ENCODE measurements at places on chromosomes 1 and 21.
A peak's percentile ranks its signal among the peaks of the same experiment; 100 is the strongest.

- peak; percentile 89 for DNase-seq
Observed at GRCh38 chr1:205977402-205978014, 25.7 kb downstream of the RAB7B start.

GRCh38 chr21:16211339-16212303 is 481.8 kb downstream of the USP25 start:
- peak; percentile 62 for DNase-seq

- DNase-seq: no peak
Observed at GRCh38 chr1:186749820-186750219, 69.6 kb upstream of the PTGS2 start.

DNA sequence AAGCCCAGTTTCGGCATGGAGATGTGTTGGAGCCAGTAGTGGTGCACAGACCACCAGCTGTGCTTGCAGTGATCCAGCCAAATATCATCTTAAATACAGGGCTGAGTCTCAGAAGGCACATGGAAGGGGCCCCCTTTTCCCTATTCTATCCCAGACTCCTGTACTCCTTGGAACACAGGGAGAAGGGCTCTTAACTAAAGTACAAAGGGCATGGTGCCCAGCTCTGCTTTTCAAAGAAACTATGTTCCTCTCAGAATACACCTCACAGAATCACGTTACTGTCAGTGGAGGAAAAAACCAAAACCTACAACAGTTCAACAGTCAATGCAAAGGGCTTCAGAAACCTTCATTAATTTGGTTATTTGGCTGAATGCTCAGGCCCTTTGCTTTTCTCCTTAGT is 180.6 kb upstream of the C1orf105 start:
- peak; percentile 68 for DNase-seq

DNA sequence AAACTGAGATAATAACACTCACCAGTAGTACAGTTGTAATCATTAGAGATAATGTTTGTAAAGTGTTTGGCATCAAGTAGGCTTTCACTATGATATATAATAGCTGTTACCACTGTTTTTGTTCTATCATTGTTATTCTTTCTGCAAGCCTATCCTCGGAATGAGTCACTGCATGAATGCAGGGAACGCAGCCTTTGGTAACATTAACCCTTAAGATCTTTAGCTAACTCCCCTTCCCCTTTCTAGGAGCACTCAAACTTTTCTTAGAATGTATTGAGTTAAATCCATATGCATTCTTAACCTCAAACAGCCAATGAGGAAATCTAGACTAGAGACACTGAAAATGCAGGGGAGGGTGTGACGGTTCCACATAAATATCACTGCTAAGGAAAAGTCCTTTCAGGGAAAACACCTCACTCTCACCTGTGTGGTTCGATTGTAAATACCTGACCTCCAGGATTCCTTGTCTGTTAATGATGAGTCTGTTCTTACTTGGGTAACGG is 467.3 kb downstream of the SETD4 start:
- DNase-seq: no peak

DNA sequence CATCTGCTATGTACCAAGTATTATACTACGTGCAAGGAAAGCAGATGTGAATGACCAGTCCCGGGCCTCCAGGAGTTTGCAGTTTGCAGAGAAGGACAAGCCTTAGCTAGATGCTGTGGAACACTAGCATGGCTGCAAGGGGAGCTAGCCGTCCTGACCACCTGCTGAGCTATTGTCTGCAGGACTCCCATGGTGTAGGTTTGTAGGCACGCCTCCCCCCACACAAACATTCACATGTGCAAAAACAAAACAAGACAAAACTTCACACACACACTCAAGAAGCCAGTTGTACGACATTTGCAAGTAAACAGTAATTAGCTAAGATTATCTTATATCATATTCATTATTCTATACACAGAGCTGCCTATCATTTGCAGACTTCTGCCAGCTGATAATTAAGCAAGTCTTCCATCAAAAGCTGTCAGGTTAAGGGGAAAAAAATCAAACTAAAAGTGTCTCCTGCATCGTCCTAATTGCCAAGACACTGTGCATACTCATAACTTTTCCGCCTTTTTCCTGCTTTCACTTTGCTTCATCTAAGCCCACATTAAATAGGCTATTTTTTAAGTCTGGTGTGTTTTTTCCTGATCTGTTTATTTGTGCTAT is 10.7 kb upstream of the HNRNPU start:
- no peak for DNase-seq

- DNase-seq: peak; percentile 48
Observed at GRCh38 chr1:47650205-47650604, 212.4 kb downstream of the FOXD2 start.

- peak; percentile 39 for DNase-seq
Observed at GRCh38 chr1:235996048-235996785, 68.7 kb downstream of the NID1 start.

DNA sequence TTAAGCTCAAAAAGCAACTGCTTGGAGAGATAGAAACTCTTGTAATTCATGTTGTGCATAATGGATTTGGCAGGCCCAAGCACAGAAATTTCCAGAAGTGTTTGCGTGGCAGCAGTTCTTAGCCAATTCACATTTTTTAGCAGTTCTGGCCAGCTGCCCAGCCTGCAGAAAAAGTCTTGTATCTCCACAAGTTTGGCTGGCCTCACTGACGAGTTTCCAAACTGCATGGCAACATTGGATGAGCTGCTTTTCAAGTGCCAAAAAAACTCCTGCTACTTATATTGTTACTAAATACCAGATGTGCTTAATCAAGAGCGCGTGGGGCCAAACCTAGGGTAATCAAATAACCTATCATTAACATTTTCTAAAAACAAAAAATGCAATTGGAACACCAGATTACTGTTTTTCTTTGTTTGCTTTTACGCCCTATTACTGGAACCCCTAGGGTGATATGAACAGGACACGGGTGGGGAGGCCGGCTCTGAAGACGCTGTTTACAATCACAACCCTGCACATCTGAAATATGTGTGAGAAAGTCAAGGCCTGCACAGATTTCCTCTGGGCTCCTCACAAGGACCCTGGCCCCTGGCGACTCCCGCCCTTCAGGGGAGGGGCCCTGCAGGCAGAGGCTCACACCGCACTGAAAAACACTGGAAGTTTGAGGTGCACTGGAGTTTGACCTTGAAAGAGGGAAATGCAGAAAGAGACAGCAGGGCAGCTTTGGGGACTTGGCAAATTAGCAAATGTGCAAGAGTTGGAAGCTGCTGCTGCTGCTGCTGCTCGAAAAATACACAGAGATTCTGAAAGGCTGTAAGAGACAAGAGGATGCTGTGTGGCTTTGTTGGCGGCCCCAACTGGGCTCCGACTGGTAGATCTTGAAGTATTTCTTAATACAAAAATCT is 55.2 kb upstream of the TARBP1 start:
- DNase-seq: peak; percentile 99

DNA sequence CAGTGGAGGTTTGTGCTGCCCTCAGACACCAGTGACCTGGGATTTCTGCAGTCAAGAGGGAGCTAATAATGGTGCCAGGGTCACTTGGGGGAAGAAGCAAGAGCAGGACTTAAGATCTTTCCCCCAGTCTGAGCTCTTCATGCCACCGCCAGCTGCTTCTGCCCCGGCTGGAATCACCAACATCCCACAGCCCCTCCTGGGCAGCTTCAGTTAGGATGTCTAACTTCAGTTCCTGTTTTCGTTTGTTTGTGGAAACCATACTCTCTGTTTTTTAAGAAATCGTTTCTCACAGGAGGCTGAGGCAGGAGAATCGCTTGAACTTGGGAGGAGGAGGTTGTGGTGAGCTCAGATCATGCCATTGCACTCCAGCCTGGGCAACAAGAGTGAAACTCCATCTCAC is 25.6 kb upstream of the PRDM2 start:
- no peak for DNase-seq

DNA sequence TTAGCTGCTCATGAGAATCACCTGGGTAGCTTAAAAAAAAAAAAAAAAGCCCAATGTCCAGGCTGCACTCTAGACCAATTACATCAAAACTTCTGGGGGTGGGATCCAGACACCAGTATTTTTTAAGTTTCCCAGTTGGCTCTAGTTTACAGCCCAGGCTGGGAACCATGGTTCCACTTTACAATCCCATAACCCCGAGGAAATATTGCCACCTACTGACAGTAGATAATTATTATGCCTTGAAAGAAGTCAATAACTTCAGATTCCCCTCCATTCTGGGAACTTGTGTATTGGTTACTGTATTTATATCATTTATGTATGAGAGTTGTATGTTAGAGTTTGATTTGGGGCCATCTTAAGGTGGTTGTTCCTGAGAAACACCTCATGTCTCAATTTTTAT is 100.2 kb downstream of the SPATA46 start:
- DNase-seq: peak; percentile 47

GRCh38 chr1:32239337-32239736 is 7.7 kb upstream of the FAM167B start:
- no peak for DNase-seq

- DNase-seq: no peak
Observed at GRCh38 chr1:165371588-165372225, 15.2 kb upstream of the LMX1A start.

- DNase-seq: peak; percentile 91
Observed at GRCh38 chr1:116574581-116575291, 3.9 kb upstream of the CD58 start.

GRCh38 chr1:65063025-65063424 is 85.0 kb upstream of the AK4 start:
- DNase-seq: no peak

- DNase-seq: no peak
Observed at GRCh38 chr21:31531967-31532366, 127.5 kb upstream of the SOD1 start.

DNA sequence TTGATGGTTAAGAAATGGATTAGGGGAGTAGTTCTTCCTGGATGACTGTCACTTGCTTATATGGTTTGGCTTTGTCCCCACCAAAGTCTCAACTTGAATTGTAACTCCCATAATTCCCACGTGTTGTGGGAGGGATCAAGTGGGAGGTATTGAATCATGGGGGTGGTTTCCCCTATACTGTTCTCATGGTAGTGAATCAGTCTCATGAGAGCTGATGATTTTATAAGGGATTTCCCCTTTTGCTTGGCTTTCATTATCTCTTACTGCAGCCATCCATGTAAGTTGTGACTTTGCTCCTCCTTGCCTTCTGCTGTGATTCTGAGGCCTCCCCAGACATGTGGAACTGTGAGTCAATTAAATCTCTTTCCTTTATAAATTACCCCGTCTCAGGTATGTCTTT is 1621.1 kb downstream of the MRPL39 start:
- DNase-seq: no peak

GRCh38 chr1:87524021-87524754 is 195.5 kb downstream of the LMO4 start:
- peak; percentile 49 for DNase-seq

- peak; percentile 67 for DNase-seq
Observed at GRCh38 chr1:202007805-202008489, 2.4 kb upstream of the ELF3 start.

- no peak for DNase-seq
Observed at GRCh38 chr1:112146201-112146715, 156.8 kb upstream of the KCND3 start.

- DNase-seq: no peak
Observed at GRCh38 chr1:180156201-180156600, 1.5 kb downstream of the QSOX1 start.

DNA sequence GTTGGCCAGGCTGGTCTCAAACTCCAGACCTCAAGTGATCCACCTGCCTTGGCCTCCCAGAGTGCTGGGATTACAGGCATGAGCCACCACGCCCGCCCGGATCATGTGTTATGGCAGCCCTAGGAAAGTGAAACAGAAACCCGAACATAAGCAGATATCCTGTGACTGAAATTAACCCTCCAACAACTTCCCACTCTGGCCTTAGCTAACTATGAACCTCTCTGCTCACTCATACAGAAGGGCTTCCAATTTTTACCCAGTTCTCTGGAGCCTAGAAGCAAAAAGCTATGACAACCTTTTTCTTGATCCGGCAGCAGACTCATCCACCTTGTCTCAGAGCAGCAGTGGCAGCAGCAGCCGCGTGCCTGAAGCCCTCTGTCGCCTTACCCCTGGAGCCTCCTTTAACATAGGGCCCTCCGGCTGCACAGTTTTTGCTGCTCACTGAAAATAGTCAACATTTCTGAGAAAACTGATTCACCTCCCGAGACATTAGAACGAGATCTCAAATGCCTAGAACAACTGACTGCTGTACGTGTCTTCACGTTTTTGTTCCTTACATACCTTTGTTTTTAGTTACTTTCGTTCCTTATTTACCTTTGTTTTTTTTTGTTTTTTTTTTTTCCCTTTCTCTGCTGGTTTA is 9.3 kb downstream of the CBR1 start:
- DNase-seq: no peak

- DNase-seq: no peak
Observed at GRCh38 chr21:33670076-33670978, 28.0 kb downstream of the ITSN1 start.

DNA sequence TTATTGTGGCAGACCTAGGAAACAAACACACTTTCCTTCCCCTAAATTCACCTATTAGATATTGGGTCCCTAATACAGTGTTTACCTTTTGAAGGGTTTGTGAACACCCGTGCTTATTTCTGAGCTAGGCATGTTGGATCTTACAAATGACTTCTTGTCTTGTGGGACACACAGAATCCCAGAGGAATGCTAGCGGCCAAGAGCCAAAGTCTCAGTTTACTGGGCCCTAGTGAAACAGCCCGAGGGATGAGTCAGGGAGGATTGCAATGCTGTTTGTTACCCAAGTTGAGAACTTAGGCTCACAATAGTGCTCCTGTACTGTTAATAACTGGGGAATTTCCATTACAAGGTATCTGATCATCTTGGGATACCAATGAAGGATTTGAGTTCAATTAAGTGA is 100.1 kb upstream of the AKT3 start:
- peak; percentile 25 for DNase-seq

GRCh38 chr1:18684303-18684702 is 53.7 kb downstream of the PAX7 start:
- DNase-seq: peak; percentile 77

DNA sequence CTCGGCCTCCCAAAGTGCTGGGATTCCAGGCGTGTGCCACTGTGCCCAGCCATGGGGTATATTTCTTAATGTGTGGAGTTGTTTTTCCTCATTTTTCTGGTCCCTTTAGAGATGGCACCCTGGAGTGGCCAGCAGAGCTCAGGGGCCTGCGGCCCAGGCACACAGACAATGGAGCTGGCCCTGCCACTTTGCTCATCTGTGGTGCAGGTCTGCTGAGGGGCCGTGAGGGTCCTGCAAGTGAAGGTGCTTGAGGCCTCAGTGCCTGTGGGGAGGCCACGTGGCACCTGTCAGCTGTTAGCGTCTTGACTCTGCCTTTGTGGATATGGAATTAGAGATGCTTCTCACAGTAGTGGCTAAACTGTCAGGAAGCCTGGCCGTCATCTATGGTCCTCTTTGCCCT is 7.5 kb downstream of the COL18A1 start:
- DNase-seq: no peak

GRCh38 chr1:3915551-3916121 is 15.6 kb upstream of the C1orf174 start:
- no peak for DNase-seq
